CMK (cell line): ENCODE measurements at places on chromosomes 4 and X.

GRCh38 chrX:149392921-149393320 lies 112.2 kb downstream of the IDS start:
- no peak for DNase-seq

DNA sequence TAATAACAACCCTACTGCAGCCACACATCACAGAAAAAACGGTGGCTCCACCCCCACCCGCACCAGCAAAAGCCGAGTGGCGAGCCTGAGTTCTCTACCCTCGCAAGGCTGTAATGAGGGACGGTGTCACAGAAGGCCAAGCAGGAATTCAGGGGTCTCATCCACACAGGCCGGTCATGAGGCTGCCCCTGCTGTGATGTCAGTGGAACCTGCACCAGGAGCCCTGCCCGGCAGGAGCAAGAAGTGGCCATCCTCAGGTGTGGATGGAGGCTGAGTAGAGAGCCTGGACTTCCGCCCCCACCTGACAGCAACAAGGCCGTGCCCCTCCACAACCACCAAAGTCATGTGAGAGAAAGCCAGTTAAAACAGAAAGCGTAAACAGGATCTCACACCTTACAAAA lies 20.6 kb downstream of the LYAR start:
- DNase-seq, result no peak

GRCh38 chr4:121764702-121765367 lies at the start of gene SMIM43:
SMIM43 (minus strand) TSS chr4:121765164; CDS start chr4:121765105, 59 bp downstream.
- DNase-seq, result no peak

- DNase-seq, result no peak
Observed at GRCh38 chrX:8005678-8006347, 78.6 kb upstream of the PNPLA4 start.

- no peak for DNase-seq
Observed at GRCh38 chr4:184763150-184763780, 29.4 kb upstream of the CENPU start.

DNA sequence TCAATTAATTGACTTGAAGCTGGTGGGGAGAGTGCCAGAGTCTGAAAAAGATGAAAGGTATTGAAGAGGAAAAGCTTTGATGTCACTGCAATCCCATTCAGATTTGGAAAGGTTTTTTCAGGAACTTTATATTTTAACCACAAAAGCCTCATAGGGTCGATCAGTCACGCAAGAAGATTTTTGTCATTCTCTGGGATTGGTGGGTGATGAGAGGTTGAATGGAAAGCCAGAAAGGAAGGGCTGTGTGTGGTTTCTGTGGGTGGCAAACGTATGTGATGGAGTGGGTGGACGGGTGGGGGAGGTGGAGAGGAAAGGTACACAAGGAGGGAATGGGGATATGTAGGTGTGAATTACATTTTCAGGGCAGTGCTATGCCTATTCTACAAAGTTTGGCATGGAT lies 173.8 kb upstream of the SCML1 start:
- DNase-seq, result no peak

DNA sequence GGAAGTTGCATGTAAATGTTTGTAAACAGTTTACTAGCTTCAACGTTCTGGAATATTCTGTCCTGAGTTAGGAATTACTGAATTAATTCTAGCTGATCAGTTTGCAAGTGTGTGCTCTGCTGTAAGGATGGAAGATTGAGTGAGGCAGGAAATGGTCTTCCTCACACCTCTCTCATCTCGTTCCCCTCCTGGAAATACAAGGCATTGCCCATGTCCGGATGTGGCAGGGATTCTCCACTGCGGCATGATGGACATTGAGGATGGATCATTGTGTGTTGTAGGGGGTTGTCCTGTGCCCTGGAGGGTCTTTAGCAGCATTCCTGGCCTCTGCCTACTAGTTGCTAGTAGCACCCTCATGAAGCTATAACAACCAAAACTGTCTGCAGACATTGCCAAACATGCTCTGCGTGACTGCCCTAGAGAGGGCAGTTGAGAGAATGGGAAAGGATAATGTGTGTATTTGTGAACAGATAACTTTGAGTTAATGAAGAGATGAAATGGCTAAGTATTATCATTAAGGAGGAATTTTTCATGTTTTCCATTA lies 12.6 kb downstream of the CA5B start:
- no peak for DNase-seq

GRCh38 chr4:185134307-185134869 lies 8.7 kb upstream of the SLC25A4 start:
- DNase-seq, result no peak

- peak; percentile 39 for DNase-seq
Observed at GRCh38 chr4:76947369-76947768, 2.2 kb upstream of the SEPTIN11 start.

DNA sequence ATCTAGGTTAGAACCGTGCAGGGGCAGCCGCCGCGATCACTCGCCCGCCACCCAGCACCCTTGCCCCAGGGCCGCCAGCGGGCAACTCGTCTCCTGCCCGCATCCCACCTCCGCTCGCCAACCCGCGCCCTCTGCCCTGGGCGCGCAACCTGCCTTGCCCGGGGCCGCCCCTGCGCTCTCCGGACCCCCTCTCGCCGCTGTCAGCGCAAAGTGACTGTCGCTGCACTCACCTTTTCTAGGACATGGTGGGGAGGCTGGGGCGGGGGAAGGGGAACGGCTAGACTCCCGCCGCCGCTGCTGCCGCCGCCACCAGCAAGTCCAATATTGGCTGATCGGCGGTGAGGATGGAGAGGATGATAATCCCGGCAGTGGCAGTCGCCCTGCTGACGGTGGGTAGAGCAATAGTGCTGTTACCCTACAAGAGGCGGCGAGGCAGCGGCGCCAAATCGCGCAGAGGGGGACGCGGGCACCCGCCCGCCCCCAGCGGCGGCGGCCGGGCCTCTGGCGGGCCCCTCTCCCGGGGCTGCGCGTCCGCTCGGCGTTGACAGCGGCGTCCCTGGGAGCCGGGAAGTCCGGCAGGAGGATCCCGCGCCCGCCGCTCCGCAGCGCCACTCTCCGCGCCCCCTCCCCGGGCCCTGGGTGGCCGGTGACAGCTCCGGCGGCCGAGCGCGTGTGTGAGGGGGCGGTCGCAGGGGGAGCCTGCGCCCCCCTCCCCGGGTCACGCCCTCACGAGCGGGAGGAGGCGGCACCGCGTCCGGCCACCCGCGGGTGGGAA lies 2.3 kb upstream of the NR3C2 start:
- no peak for DNase-seq

DNA sequence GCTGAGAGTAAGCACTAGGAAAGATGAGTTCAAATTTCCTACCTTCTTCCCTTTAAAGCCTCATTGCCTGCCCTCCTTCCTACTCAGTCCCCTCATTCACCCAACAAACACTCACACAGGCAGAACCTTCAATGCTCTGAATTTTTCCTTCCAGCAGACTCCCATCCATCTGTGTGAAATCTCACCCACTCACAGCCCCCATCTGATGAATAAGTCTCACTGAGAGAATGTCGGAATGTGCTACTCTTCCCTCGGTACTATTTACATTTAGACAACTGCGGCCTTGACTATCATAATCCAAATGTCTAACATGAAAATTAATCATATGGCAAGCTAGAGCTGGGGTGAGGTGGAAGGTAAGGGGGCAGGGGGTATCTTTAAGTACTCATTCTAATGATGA lies 19.4 kb downstream of the CLDN2 start:
- DNase-seq, result no peak

- no peak for DNase-seq
Observed at GRCh38 chr4:183286590-183287308, 33.3 kb downstream of the CLDN22 start.

DNA sequence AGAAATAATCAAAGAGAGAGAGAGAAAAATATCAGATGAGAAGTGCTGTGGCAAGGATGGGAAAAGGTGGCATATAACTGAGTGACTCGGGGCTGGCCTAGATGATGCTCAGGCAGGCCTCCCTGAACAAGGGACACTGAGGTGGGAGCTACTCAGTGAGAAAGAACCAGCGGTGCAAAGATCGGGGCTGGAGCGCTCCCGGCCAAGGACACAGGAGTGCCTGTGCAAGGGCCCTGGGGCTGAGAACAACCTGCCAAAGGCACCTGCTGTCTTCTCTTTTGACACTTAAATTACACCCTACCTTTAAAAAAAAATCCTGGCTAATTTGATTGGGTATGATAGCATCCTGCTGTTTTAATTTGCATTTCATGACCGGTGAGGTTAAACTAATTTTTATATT lies 77.7 kb upstream of the C4orf50 start:
- no peak for DNase-seq

- DNase-seq, result no peak
Observed at GRCh38 chrX:44043496-44043895, 70.3 kb upstream of the NDP start.

DNA sequence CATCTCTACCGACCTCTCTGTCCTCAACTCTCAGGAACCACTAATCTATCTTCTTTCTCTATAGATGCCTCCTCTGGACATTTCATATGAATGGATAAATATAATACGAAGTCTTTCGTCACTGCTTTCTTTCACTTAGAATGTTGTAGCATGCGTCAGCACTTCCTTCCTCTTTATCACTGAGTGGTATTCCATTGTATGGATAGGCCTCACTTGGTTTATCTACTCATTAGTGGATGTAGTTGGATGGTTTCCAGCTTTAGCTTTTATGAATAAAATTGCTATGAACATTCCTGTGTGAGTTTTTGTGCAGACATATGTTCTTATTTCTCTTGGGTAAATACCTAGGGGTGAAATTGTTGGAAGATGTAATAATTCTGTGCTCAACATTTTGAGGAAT lies 528.2 kb upstream of the FAT1 start:
- no peak for DNase-seq

DNA sequence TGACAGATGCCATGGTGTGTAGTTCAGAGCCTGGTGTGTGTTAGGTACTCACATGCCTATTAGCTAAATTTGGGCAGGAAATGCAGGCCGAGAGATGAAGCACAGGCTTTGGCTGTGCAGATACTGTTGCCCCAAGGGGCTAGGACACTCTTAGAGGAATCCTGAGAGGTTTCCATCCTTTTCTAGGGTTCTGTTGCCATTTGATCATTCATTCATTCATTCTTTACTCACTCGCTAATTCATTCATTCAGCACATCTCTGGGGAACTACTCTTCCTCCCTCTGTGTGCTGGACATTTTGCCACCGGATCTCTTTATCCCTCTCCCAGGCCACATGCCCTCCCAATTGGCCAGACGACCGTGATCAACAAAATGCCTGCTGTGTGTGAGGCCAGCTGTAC lies 43.9 kb upstream of the NSG1 start:
- no peak for DNase-seq

- no peak for DNase-seq
Observed at GRCh38 chr4:139839403-139840031, 173.9 kb downstream of the MGST2 start.

GRCh38 chr4:26496207-26496783 lies 6.0 kb upstream of the CCKAR start:
- DNase-seq, result no peak

DNA sequence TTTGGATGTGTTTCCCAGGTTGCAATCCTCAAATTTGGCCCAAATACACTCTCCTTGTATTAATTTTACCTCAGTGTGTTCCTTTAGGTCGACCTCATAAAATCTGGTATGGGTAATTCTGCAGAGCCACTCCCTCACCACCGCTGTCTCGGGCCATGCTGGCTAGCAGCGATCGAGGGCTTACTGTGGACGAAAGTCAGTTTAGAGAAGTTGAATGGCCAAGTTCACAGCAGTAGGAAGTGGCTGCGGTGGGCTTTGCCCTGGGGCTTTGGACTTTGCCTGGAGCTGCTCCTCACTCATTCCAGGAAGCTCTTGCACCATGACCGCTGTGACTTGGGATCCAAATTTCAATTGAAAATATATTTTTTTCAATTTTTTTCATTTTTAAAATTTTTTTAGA lies 19.6 kb downstream of the TMEM187 start:
- no peak for DNase-seq

DNA sequence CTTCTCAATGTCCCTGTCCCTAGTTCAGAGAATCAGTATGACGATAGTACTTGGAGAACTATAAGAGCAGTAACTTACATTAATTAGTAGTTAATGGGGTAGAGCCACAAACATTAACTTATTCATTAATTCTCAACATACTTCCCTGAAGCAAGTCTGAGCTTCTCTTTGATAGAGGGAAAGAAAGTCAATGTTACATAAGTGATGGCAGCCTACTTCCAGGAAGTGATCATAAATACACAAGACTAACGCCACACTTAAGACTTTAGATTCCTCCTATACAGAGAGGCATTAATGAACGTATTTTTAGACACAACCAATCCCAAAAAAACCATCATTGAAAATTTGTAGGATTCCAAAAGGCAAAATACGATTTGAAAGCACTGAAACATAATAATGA lies 33.8 kb downstream of the TSPAN5 start:
- no peak for DNase-seq

GRCh38 chr4:16225167-16225862 lies 956 bp downstream of the TAPT1 start:
- no peak for DNase-seq

DNA sequence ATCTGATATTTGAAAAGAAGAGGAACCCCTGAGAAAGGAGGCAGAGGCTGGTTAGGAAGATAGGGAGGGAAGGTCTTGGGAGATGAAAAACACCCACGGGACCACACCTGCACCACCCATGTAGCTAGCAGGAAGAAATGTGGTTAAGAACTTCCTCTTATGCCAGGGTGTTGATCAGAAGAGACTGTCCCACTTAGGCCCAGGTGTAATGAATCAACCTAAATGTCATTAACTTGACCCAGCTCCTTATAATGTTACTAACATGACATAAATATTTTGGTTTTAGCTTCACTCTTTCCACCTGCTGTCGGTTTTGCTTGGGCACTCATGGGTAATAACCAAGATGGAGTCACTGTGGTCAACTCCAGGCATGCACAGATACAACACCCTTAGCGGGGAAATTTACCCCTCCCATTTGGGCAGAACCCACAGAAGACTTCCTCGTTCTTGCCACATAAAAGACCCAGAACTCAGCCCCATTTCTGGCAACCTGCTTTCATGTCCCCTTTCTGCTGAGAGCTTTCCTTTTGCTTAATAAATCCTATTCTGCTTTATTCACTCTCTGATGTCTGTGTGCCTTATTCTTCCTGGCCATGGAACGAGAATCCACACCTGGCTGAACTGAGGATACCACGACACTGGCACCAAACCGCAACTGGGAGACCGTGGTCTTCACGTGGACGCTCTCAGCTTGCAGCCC lies 46.8 kb downstream of the ZNF141 start:
- peak; percentile 9 for DNase-seq

- no peak for DNase-seq
Observed at GRCh38 chrX:133958997-133959688, 26.3 kb downstream of the GPC3 start.

- no peak for DNase-seq
Observed at GRCh38 chr4:10891866-10892265, 207.3 kb upstream of the CLNK start.

GRCh38 chr4:8939160-8939839 lies 67.7 kb upstream of the HMX1 start:
- no peak for DNase-seq

GRCh38 chr4:22515145-22515887 lies 550 bp downstream of the ADGRA3 start:
- DNase-seq, result no peak

- peak; percentile 32 for DNase-seq
Observed at GRCh38 chr4:79917246-79917645, 155.8 kb downstream of the ANTXR2 start.

- DNase-seq, result no peak
Observed at GRCh38 chr4:54743562-54743961, 85.8 kb downstream of the KIT start.
